GM13976 (cell line): ENCODE measurements at places on chromosomes 6 and 20.

DNA sequence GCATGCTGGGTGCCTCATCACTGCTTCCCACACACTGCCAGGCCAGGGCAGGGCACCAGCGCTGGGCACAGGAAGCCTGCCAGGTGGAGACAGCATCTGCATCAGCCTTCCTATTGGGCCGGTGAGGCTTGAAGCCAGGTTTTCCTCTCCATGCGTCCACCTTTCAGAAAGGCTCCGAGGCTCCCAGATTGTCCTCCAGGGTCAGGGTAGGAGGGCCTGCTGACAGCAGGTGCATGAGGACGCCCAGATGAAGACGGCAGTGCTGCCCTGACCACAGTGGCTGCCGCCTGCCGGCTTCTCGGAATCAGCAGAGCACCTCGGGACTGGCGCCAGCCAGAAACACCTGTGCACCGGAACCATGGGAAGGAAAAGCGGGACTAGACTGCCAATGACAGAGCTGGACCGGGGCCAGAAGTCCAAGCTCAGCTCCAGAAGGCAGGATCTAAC is 170.5 kb upstream of the CST7 start:
- DNase-seq = no peak

DNA sequence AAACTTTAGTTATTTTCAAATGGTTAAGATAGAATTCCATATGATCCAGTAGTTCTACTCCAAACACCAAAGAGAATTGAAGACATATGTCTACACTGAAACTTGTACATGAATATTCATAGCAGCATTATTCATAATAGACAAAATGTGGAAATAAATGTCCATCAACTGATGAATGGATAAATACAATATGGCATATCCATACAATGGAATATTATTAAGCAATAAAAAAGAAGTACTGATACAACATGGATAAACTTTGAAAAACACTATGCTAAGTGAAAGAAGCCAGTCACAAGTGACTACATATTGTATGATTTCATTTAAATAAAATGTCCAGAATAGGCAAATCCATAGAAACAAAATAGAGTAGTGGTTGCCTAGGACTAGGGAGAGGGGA is 33.6 kb upstream of the TRAF3IP2 start:
- no peak for DNase-seq

DNA sequence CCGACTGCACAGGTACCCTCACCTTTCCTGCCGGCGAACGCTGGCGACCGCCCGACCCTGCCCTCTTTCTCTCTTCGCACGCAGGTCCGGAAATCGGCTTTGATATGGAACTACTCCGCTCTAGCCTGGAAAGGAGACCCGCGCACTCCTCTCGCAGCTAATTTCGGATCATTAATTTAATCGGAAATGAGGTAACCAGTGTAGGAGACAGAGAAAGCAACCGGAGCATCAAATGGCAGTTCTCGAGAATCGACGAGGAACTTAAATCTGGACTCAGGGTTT is 949 bp upstream of the ATXN1 start:
- peak; percentile 58 for DNase-seq

- DNase-seq = no peak
Observed at GRCh38 chr6:53014744-53015143, 19.7 kb upstream of the GSTA4 start.

DNA sequence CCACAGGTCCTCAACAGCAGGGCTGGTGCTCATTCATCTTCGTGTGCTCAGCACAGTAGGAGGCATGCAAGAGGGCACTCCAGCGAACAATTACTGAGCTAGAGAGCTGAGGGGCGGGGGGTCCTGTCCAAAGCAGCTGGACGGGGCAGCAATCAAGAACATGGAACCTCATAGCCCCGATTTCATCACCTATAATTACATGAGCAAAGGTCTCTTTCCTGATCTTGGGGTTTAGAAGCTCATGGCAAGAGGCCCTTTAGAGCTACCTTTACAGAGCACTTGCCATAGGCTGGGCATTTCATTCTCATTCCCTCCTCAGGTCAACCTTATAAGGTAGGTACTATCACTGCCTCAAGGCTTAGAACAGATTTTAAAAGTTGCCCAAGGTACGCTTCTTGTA is 10.4 kb downstream of the MOCS1 start:
- DNase-seq = no peak

DNA sequence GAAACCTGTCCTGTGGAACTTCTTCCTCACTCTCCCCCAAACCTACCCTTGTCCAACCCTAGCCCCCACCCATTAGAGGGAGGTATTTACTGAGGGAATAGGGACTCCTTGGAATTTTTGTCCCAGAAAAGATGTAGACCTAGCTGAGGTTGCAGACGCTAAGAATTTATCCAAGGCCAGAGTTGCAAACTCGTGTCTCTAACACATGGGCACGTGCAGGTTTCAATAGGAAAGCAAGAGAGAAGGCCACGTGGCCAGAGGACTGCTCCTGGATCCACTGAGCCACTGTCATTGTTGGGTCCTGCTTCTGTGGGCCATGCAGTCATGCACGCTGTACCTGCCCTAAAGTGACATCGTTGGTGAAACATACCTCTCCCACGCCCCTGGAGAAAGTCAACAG is 243.4 kb upstream of the KCNG1 start:
- DNase-seq = no peak

DNA sequence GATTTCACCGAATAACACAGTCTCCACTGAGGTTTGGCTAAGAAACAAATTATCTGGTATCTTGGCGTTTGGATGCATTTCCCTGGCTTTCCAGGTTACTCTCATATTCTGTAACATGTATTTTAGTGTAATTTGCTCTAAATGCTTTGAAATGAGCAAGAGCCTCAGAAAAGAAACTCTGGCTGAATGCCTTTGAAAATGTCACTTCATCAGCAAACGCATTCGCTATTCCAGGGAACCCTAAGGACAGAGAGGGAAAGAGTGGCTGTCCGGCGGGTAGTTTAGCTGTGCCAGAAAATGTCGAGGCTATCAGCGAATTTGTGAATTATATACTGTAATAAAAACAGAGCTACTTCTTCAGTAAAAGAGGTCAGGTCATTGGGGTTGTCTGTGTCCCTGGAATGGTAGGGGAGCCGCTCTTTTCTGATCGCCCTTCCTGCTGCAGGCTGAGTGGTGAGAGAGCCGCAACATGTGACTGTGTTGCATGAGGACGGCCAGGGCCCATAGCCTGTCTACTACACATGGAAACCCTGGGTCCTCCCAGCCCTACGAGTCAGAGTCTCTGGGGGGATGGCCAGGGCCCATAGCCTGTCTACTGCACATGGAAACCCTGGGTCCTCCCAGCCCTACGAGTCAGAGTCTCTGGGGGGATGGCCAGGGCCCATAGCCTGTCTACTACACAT is 57.3 kb downstream of the SMOC2 start:
- DNase-seq = no peak

- DNase-seq = peak; percentile 60
Observed at GRCh38 chr6:15296735-15297134, 50.9 kb downstream of the JARID2 start.

DNA sequence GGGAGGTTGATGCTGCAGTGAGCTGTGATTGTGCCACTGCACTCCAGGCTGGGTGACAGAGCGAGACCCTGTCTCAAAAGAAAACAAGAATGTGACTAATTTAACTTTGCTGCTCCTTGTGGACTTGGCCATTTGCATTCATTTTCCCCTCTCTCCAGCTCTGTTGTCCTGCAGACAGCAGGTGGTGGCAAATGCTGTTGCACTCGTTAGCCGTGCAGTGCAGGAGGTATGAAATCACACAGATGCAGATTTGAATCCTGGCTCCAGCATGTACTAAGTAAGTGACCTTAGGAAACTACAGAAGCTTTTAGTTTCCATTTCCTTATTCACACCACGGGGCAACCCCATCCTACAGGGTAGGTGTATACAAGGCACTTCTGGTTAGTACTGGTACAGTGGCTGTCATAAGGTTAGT is 9.6 kb upstream of the BEND3 start:
- no peak for DNase-seq

GRCh38 chr20:25686081-25687067 is 10.3 kb downstream of the ZNF337 start:
- no peak for DNase-seq

DNA sequence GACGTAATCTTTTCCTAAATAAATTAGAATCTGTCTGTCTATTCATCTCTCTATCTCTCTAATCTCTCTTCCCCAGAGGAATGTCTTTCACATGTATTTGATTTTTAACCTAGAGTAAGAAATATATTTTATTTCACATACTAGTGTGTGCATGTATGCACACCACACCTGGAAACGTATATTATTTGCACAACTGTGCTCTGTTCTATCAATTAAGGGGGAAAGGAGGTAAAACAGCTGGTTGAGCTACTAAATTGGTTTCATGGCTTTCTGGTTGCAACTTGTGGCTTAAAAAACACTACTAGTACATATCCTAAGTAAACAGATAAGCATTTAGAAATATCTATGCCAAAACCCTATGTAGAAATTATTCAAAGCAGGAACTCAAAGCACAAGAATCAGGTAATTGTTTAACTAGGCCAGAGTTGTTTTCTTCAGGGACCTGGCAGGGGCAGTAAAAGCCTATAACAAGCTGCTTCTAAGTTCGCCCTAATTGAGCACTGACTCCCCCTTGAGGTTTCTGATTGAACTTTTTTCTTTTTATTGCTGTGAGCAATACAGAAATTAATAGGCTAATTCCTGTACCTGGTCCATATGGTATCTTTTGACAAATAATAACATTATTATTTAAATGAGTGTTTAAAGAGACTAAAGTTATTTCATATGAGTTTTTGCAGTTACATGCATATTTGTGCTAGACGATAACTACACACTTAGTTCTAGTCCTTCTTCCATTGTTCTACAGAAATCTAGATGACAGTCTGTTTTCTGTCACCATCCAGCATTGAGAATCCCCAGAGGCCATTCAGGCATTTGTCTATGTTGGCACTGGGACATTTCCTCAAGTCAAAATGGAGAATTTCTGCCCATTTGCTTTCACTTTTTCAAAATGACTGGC is 88.6 kb downstream of the MCHR2 start:
- DNase-seq = peak; percentile 31

DNA sequence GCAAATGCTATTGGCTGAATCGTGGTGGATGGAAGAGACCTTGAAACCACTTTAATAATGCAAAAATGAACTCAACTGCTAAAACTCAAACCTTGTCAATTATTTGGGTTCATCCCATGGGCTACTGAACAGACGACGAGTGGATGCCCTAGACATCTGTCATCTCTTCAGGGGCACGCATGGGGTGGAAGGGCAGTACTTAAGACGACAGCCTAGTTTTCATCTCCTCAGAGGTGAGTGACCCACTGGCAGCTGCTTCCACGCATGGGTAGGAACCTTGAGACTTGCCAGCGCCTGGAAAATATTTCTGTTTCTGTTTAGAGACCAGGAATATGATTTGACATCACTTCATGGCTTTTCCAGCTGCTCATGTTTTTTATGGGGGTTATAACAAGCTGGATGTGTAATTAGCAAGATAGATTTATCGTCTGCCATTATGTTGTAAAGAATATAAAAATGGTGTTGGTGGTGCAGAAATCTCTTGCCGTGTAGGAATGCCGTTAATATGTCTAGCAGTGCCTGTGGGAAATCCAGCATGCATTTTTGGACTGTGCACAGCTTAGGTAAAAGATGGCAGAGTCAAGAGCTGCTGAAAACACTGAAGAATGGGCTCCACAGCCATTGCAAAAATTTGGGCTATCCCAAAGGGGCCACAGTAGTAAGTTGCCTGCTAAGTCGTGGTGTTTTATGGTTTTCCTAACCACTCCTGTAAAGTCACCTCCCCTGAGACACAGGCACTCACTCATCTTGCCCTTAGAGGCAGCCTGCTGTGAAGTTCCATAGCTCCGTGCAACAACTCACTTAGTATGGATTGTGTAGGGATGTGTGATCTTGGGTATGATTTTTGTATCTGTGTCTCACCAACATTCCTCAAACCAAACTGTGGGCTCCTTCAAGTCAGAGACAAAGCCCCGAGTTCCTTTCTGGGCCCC is 203.3 kb downstream of the EYA2 start:
- DNase-seq = no peak

DNA sequence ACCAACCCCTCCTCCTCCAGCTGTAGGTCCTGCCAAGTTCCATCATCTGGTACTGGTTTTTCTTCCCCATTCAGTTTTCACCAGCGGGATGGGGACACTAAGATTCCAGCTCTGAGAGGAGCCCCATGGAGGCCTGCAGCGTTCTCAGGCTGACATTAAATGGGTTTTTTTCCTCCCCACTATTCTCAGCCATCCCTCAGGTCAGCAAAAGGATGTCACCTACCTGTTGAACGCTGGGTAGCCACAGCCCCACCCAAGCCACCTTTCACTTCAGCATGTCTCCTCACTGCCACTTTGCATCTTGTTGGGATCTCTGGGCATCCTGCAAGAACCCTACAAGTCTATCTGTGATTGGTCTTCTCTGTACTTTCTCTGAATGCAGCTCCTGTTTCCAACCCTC is 6.8 kb downstream of the KCNK17 start:
- no peak for DNase-seq

GRCh38 chr6:104699593-104700329 is 160.0 kb downstream of the HACE1 start:
- no peak for DNase-seq

DNA sequence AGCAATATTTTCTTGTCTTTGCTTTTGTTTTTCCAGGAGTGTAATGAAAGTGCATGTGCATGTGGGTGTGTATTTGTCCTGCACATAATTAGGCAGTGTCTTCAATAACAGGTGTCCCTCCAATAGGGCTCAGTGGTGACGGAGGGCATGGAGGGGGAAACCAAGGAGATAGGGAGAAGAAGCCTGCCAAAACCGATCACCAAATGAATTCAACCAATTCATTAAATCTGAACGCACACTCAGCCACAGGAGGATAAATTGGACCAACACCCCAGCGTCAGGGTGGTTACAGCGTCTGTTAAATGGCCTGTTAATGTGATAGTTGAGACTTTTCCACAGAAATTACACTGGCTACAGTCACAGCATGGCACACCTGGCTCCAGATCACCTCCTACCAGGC is 527.6 kb downstream of the CD83 start:
- DNase-seq = no peak
